ENCODE measurements at places on chromosomes 11 and 22.

DNA sequence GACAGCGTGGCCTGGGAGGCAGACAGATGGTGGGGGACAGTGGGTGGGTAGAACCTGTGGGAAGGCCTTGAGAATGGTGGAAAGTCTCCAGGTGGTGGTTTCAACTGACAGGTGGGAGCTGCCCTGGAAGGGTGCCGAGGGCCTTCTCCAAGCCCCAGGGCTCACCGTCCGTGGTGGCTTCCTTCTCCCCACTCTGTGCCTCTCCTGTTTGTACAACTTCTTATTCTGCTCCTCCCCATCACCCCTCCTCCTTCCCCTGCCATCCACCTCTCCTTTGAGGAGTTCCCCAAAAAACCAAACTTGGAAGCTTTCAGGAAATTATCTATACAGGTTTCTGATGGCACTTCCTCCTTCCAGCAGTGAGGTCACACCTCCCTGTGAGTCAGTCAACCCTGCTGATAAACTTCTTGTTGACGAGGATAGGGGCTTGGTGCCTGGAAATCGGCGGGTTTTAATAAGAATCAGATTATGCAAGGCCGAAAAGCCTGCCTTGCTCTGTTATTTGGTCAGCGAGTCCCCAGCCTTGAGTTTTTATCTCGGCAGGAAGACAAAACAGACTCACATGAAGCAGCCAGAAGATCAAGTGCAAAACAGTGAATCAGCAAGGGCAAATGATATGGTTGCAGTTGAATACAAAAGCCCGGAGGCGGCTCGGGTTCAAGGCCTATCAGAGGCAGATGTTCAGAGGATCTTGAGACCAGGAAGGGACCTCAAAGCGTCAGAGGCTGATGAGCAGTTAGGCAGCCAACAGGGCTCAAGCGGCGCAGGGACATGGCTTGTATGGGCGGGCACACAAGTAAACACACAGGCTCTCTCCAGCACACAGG lies 9.5 kb upstream of the ST3GAL4 start:
- no peak overlapping the region for H3K4me3 ChIP-seq
- no peaks in the 10 kb centered on the region for H3K27me3 ChIP-seq
- no peak for DNase-seq

DNA sequence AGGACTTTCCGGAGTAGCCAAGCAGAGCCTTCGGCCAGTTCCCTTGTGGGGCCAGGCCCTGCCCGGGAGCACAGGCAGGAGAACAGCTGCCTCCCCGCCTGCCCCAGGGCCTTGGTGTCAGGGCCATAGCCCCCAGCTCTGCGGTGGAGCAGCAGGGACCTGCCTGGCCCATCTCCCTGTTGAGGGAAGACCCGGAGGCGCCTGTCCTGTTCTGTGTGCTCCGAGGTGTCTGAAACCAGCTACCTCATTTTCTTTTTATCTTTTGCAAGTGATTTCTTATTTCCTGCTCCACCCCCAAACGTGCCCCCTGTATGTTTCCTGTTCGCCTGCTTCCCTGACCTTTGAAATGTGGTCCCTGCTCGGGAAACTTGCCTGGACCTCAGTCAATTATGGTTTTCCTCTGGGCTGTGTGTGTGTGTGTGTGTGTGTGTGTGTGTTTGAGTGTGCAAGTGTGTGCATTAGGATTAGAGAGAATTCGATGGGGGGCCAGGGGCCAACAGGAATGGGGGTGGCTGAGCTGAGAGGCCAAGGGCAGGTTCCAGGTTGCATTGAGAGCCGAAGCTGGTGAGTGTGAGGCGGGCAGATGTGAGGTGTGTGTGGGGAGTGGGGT lies 19.1 kb downstream of the LRP5 start:
- no peak overlapping the region for H3K4me3 ChIP-seq
- no peaks in the 10 kb centered on the region for H3K36me3 ChIP-seq
- no peak for DNase-seq
- peak overlapping the region; percentile 74 for H3K27ac ChIP-seq

- H3K4me1 ChIP-seq: peaks cover 35% of the 10 kb centered on the region
- H3K36me3 ChIP-seq: peaks cover 20% of the 10 kb centered on the region
- no peak overlapping the region for H3K4me3 ChIP-seq
- H3K27me3 ChIP-seq: no peaks in the 10 kb centered on the region
Observed at GRCh38 chr22:31284281-31285155, 7.8 kb downstream of the PIK3IP1 start.

- DNase-seq: no peak
- peaks cover 96% of the 10 kb centered on the region for H3K27me3 ChIP-seq
- H3K4me3 ChIP-seq: peak overlapping the region; percentile 49
- H3K4me1 ChIP-seq: peaks cover 16% of the 10 kb centered on the region
- no peaks in the 10 kb centered on the region for H3K36me3 ChIP-seq
Observed at GRCh38 chr11:117875382-117876058, 938 bp downstream of the FXYD6 start.

DNA sequence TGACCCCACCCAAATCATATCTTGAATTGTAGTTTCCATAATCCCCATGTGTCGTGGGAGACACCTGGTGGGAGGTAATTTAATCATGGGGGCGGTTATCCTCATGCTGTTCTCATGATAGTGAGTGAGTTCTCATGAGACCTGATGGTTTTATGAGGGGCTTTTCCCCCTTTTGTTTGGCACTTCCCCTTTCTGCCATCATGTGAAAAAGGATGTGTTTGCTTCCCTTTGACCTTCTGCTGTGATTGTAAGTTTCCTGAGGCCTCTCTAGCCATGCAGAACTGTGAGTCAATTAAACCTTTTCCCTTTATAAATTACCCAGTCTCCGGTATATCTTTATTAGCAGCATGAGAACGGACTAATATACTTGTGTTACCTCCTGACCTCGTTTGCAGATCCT lies 156.6 kb upstream of the MTNR1B start:
- H3K4me3 ChIP-seq: no peak overlapping the region
- no peaks in the 10 kb centered on the region for H3K36me3 ChIP-seq
- H3K27ac ChIP-seq: no peak overlapping the region
- no peaks in the 10 kb centered on the region for H3K4me1 ChIP-seq
- DNase-seq: no peak

GRCh38 chr11:12777208-12777874 lies 103.1 kb downstream of the TEAD1 start:
- no peaks in the 10 kb centered on the region for H3K27me3 ChIP-seq
- peak overlapping the region; percentile 14 for H3K27ac ChIP-seq
- H3K4me1 ChIP-seq: no peaks in the 10 kb centered on the region
- no peaks in the 10 kb centered on the region for H3K36me3 ChIP-seq

DNA sequence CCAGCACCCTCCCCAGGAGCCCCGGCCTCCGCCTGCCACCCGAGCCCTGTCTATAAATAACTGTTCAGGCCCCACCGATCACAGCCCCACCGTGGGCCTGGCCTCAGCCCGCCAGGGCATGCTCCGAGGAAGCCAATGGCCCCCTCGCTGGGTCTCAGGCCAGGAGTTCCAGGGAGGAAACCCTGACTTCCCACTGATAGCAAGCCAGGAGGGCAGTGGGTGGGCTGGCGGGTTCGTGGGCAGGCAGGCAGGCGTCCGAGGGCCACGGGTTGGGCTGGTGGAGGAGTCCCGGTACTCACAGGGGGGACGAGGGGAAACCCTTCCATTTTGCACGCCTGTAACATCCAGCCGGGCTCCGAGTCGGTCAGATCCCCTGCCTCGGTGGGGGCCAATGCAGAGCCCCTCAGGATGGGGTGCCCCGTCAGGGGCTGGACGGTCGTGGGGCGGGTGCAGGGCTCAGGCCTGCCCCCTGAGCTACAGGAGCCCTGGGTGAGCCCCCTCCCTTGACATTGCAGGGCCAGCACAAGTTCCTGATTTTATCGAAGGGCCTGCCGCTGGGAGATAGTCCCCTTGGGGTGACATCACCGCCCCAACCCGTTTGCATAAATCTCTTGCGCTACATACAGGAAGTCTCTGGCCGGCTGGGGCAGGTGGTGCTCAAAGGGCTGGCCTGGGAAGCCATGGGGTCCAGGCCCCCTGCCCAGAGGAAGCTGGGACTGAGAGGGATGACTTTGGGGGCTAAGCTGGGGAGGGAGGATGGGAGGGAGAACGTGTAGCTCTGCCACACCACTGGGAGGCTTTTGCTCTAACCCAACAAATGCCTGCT lies at the start of gene SPI1:
TSS of gene SPI1 (minus strand) at position 538 of the 826 bp plus-strand sequence. CDS start at position 344, 194 bp downstream.
- peak within 1 kb of the TSS; percentile 70 for H3K27ac ChIP-seq
- no peak within 1 kb of the TSS for H3K4me3 ChIP-seq
- no peaks in the 10 kb centered on the region for H3K36me3 ChIP-seq
- DNase-seq: no peak
- no peaks in the 10 kb centered on the region for H3K27me3 ChIP-seq

- no peaks in the 10 kb centered on the region for H3K4me1 ChIP-seq
- H3K27me3 ChIP-seq: no peaks in the 10 kb centered on the region
- no peaks in the 10 kb centered on the region for H3K36me3 ChIP-seq
- DNase-seq: no peak
- H3K27ac ChIP-seq: no peak overlapping the region
Observed at GRCh38 chr11:132674151-132674550, 858.1 kb downstream of the OPCML start.

- no peaks in the 10 kb centered on the region for H3K36me3 ChIP-seq
- H3K4me3 ChIP-seq: no peak overlapping the region
- DNase-seq: no peak
Observed at GRCh38 chr11:44870181-44870580, 80.5 kb downstream of the TP53I11 start.

- H3K4me1 ChIP-seq: no peaks in the 10 kb centered on the region
- no peaks in the 10 kb centered on the region for H3K36me3 ChIP-seq
- DNase-seq: no peak
- H3K27me3 ChIP-seq: no peaks in the 10 kb centered on the region
- H3K4me3 ChIP-seq: no peak overlapping the region
Observed at GRCh38 chr11:75879737-75880136, 64.7 kb downstream of the UVRAG start.

DNA sequence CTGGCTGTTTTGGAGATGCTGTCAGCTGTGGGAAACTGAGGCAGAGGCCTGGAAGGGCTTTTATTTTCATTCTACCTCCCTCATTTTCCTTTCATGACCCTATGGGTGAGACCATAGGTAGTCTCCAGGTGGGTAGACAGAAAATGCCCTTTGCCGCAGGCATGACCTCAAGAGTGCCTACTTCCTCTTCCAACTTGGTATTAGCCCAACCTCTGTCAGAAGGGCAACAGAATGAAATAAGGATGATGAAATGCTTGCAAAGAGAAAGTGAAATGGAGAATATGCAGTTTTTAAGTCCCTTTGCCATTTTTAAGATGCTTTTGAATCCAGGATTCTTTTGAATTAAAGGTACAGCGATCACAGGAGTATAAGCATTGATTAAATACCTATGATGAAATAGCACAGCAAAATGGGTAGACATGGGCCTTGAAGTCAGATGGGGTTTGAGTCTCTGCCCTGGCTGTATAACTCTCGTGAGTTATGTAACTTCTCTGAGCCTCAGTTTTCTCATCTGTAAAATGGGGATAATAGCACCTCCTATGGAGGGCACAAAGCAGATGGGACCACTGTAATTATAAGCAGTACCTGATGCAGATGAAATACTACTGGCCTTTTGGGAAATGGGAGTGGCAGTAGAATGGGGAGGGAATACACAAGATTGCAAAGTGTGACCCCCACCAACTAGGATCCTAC lies 3.7 kb downstream of the ASPHD2 start:
- no peaks in the 10 kb centered on the region for H3K36me3 ChIP-seq
- H3K27ac ChIP-seq: no peak overlapping the region
- no peak for DNase-seq
- peaks cover 15% of the 10 kb centered on the region for H3K4me1 ChIP-seq
- H3K4me3 ChIP-seq: no peak overlapping the region
- H3K27me3 ChIP-seq: no peaks in the 10 kb centered on the region

DNA sequence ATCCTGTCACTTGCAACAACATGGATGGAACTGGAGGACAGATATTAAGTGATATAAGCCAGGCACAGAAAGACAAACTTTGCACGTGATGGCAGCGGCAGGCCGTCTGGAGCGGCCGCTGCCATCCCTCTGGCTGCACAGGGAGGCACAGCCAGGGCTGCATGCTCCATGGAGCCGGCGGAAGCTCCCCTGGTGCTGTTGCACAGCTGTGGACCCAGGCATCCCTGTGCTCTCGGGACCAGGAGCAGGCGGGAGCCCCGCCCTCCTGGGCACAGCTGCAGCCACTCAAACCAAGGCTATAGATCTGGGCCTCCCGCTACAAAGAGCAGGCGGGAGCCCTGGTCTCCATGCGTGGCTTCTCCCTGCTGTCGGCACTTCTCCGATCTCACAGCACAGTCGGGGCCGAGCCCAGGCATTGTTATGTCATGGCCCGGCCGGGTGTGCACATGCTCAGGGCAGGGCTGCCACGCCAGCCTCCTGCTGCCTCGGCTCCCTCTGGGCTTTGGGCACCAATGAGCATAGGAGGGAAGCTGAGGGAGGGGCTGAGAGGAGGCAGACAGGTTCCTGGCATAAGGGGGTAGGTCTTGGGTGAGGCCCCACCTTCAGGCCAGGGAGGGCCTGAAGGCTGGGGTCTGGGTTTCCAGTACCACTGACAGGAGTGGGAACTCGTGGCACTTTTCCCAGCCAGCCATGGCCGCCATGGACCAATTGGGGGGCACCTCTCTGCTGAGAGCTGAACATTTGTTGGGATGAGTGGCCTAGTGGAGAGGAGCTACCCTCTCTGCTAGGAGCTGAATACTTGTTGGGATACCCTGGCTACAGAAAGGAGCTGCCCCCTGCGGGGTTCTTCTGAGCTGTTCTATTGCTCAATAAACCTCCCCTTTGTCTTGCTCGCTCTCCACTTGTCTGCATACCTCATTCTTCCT lies 16.7 kb downstream of the RRP8 start:
- no peak for DNase-seq
- no peak overlapping the region for H3K27ac ChIP-seq
- H3K4me3 ChIP-seq: no peak overlapping the region
- H3K4me1 ChIP-seq: no peaks in the 10 kb centered on the region
- no peaks in the 10 kb centered on the region for H3K27me3 ChIP-seq

GRCh38 chr11:132486060-132486459 lies 1046.2 kb downstream of the OPCML start:
- H3K4me1 ChIP-seq: no peaks in the 10 kb centered on the region
- no peak overlapping the region for H3K4me3 ChIP-seq
- no peaks in the 10 kb centered on the region for H3K36me3 ChIP-seq

DNA sequence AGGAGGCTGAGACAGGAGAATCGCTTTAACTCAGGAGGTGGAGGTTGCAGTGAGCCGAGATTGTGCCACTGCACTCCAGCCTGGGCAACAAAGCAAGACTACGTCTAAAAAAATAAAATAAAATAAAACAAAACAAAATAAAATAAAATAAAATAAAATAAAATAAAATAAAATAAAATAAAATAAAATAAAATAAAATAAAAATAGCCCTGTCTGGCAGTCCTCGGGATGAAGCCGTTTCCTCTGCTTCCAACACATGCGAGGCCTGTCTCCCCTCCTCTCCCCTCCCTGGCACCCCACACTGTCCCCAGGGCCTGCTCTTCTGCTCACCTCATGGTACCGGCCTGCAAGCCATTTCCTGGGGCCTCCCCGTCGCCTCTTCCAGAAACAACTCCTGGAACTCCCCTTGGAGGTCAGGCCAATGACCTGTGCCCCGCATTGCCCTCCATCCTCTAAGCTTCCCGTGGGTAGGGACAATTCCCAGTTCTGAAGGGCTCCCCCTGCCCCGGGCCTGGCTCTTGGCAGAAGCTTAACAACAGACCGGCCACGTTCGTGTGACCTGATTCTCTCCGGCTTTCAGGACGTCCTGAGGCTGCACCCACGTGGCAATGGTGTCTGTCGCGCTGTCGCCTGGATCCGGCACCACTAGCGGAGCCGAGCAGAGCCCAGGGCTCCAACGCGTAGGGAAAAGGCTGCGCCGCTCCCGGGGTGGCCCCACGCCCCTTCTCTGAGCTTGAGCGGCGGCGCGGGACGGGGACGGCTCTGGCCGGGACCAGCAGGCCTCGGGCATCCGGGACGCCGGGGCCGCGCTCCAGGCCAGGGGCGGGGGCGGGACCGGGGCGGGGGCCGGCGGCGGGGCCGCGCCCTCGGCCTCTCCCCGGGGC lies 456 bp upstream of the PARVB start:
- no peaks in the 10 kb centered on the region for H3K36me3 ChIP-seq
- H3K4me1 ChIP-seq: peaks cover 43% of the 10 kb centered on the region
- peak overlapping the region; percentile 95 for H3K27ac ChIP-seq
- DNase-seq: no peak

- no peak for DNase-seq
- no peak overlapping the region for H3K4me3 ChIP-seq
- H3K27ac ChIP-seq: no peak overlapping the region
Observed at GRCh38 chr11:83006877-83007330, 64.8 kb downstream of the RAB30 start.
